ENCODE measurements at places on chromosomes 4 and X.

GRCh38 chrX:72495046-72495445, 77.6 kb downstream of the HDAC8 start:
- DNase-seq: no peak

- DNase-seq: no peak
Observed at GRCh38 chrX:134570899-134571298, 87.4 kb downstream of the PLAC1 start.

- DNase-seq: no peak
Observed at GRCh38 chrX:153401133-153401764, at the start of gene PNMA6E. Gene PNMA6E, minus strand, starts transcription at chrX:153401350. Its CDS starts 2,501 bp downstream, at chrX:153398849.

DNA sequence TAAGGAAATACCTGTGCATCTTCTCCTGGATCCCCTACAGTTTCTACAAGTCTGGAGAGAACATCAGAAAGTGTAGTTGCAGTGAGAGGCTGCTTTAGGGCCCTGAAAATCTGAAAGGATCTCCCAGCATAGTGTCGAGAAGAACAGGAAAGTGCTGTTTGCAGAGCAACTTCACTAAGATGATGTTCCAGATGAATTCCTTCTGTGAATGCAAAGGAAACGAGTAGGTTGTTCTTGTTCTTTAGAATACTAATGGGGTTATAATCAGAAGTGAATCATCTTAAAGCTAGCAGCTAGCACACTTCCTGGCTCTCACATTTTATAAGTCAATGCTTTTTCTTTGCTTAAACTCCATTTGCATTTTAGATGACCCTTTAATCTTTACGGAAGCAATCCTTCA, 53.7 kb downstream of the ZAR1 start:
- DNase-seq: no peak

DNA sequence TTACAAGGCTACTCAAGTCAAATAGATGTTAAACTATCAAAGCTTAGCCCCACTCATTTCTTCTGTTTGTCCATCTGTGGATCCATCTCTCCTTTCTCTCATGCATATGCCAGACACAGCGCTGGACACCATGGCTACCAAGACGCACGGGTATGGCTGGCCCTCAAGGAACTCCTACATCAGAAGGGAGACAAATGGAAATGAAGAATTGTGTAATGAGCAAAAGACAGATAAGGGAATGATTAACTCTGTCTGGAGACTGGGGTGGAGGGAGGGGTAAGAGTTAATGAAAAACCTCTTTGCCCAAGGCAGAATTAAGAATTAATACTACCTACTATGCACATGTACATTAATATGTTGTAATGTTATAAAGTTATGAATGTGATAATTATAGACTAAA, 88.1 kb downstream of the MGST2 start:
- no peak for DNase-seq

- no peak for DNase-seq
Observed at GRCh38 chr4:148017801-148018200, 285.9 kb downstream of the ARHGAP10 start.

- no peak for DNase-seq
Observed at GRCh38 chr4:140854168-140854567, 98.0 kb upstream of the TBC1D9 start.

GRCh38 chr4:53714236-53715140, 123.2 kb upstream of the LNX1 start:
- no peak for DNase-seq

- no peak for DNase-seq
Observed at GRCh38 chr4:183366206-183366835, 44.1 kb upstream of the CLDN24 start.

- DNase-seq: no peak
Observed at GRCh38 chr4:78864405-78865024, 74.7 kb downstream of the PAQR3 start.

DNA sequence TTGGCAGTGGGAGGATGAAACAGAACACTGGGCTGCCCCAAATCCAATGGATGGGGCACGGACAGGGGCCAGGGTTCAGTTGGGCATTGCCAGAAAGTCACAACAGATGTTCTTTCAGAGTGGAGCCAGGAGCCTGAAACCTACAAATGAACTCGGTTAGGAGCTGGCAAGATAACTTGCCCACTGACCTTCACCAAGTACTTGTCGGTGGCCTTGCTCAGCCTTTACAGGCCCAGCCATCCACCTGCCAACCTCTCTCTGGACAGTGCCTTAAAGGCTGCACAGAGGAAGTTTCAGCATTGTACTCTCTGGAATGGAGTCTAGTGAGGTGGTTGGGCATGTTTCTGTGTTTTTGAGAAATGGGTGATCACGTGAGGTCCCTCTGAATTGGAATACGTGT, 87.1 kb upstream of the USP9X start:
- DNase-seq: no peak

DNA sequence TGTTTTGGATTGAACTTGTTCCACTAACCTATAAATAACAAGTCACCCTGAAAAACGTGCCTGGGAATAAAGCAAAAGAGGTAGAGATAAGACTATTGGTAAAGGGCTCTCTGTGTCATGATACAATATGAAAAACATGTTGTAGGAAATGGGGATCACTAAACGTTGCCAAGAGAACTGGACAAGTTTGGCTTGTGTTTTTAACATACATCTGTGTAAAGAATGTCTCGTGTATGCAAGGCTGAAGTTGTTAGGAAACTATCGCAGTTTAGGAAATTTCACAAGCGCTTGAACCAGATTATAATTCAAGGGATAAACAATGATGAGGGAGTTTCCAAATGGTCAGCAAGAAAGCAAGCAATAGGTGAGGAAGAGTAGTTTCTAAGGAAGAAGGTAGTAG, 655.8 kb downstream of the PCDH7 start:
- DNase-seq: no peak

- no peak for DNase-seq
Observed at GRCh38 chr4:76301775-76302162, 4.8 kb upstream of the STBD1 start.

DNA sequence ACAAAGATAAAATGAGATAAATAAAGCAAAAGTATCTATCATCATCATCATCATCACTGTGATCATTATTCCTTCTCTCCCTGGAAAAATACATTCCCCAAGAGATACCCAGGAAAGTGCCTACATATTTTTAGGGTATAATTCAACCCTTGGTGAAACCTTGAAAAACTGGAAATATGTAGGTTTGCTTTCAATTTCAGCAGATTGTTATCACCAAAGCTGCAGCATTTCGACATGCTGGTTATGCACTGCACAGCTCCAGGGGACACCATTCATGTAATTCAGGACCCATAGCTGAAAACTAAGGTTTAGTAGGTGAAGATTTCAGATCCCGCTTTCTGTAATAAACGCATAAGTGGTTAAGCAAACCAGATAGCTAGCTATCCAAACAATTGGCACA, 28.4 kb upstream of the FBXW7 start:
- no peak for DNase-seq

DNA sequence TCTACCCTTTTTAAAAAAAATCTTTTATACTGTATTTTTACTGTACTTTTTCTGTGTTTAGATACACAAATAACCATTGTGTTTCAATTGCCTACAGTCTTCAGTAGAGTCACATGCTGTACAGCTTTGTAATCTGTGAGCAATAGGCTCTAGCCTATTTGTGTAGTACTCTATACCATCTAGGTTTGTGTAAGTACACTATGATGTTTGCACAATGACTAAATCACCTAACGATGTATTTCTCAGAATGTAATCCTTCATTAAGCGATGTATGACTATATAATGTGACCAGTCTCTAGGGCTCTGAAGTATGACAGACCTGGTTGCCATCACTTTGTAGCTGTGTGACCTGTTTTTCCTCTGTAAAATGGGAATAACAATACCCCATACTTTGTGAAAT, 14.2 kb upstream of the DCAF4L1 start:
- no peak for DNase-seq

DNA sequence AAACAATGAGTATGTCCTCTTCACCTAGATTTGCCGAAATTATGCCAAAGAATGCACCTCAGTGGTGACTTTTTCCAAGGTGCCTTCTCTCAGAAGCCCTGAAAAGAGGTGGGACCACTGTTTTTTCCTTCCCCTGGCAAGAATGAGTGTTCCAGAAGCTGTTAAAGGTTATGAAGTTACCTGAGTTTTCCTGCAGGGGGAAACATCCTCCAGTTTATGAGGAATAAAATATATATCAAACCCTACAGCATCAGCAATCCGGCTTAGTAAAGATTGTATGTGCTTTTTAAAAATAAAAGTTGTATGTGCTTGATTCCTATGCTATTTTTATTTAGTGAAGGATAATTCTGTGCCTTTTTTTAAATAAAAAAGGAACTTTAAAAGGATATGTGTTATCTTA, 73.3 kb downstream of the RBM46 start:
- DNase-seq: no peak

GRCh38 chr4:147195386-147195785, 249.7 kb upstream of the TTC29 start:
- DNase-seq: no peak

DNA sequence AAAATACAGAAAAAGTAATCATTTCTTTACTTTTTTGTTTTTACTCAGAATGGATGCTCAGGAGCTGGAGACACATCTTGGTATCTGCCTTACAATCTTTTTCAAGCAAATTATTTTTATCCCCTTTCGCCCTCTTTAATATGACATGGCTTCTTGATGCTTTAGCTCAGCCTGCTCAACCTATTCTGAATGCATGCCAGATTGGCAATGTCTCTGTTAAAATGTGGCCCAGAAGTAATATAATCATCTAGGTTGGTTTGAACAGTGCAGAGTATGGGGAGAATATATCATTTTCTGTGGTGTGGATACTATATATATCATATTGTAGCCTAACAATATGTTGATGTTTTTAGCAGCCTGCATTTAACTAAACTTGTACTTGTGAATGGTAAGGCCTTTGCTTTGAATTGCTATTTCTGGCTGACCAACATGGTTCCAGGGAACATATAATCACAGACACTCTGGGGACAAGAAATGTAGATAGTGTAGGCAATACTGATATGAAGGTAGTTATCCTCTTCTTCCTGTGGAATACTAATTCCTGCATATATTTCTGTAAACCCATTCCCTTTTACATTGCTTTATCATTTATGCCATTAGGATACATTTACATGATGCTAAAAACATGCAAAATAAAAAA, 282.7 kb downstream of the PPP3CA start:
- DNase-seq: no peak

Measured in T follicular helper cell (primary cell).